ENCODE measurements at places on chromosomes 4 and X.

DNA sequence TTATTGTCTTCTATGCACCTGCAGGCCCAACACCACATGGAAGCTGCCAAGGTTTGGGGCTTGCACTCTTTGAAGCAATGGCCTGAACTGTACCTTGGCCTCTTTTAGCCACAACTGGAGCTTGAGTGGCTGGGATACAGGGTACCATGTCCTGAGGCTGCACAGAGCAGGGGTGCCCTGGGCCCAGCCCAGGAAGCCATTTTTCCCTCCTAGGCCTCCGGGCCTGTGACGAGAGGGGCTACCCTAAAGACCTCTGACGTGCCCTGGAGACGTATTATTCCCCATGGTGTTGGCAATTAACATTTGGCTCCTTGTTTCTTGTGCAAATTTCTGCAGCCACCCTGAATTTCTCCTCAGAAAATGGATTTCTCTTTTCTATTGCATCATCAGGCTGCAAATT, 519.9 kb upstream of the MAGEB18 start:
- no peak for DNase-seq

GRCh38 chr4:42371305-42372252, 25.7 kb upstream of the SHISA3 start:
- DNase-seq = no peak

DNA sequence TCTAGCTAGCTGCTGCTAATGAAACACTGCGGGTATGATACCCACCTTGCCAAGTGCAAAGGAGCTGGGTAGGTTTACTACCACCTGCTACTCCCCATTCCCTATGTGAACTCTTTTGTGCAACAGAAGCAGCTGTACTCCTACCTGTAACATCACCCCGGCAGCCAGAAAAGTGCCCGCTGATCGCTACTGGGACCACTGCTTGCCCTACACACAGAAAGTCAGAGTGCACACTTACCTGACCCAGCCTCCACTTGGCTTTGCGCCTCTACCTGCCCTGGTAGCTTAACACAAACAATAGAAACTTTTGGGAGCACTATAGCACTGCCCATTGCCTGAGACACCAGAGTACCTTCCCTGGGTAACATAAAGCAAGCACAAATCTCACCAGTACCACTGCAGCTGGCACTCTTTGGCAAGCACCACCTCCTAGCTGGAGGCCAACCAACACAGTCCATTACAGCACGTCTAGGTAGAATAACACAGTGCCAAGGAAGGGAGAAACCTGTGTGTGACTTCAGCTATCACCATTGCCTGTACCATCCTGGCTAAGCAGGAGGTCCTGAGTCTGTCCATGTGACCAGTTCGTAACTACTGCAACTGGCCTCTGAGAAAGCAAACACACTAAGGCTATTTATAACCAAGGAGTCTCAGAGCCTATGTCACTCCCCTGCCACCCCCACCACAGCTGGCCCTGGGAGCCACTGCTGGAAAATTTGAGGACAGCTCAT, 80.1 kb downstream of the CENPC start:
- peak; percentile 56 for DNase-seq

DNA sequence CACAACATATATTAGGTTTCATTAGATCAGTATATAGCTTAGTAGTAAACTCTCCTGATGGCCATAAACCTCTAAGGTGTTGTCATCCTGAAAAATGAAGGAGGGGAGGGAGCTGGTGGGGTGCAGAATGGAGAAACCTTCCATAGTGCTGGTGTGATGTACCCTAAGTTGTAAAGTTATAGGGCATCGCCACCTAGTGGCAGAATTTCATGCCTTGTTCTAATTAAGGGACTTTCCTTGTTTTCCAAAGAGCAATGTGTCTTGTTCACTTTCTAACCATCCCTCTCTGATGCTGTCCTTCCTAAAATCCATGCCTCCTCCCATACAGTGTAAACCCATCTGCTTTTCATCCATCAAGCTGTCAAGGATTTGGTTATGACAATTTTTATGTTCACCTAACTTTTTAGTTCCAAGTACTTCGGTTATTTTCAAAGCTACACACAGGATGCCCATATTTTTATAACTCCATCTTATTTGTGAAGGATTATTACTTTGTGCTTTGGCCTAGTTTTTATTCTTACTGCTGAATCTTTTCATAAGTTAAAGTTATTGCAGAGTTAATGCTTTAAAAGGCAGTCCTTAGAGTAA, 4.5 kb downstream of the NBDY start:
- no peak for DNase-seq

DNA sequence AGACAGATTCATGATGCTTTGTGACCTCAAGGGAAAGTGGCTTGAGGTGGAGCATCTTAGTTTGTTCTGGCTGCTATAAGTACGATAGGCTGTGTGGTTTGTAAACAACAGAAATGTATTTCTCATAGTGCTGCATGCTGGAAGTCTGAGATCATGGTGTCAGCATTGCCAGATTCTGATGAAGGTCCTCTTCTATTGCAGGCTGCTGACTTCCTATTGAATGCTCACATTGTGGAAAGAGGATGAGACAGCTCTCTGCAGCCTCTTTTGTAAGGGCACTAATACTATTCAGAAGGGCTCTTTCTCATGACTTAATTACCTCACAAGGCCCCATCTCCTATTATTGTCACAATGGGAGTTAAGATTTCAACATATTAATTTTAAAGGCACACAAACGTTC, 1674.0 kb upstream of the PCDH7 start:
- no peak for DNase-seq

GRCh38 chr4:168550064-168550766, 53.4 kb downstream of the PALLD start:
- no peak for DNase-seq

DNA sequence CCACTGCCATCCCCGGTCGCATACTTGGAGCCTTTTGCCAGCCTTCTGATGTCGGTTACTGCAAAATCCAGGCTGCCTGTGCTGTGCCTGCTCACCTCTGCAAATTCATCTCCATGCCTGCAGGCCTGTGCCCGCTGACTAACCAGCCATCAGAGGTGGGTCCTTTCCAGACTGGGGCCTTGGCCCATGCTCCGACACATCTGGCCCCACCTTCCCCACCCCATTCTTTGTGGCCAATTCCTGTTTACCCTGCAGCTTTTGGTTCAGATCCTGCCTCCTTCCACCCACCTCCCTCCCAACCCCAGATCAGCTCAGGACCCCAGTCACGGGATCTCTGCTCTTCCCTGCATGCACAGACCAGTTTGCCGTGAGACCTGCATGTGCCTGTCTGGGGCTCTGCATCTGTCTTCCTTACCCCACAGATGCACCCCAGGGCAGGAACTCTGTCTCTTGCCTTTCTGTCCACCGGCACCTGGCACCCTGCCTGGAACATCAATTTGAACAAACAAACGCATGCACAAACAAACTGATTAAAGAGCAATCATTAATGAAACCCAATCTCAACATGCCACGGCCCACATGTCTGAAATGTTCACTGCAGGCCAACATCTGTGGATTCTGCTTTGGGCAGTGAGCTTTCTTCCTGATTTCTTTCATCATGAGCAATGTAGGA, 112.8 kb upstream of the PSAPL1 start:
- DNase-seq = no peak

- DNase-seq = no peak
These were observed 1118.7 kb downstream of the SH3BGRL start for GRCh38 chrX:82320569-82320968.

DNA sequence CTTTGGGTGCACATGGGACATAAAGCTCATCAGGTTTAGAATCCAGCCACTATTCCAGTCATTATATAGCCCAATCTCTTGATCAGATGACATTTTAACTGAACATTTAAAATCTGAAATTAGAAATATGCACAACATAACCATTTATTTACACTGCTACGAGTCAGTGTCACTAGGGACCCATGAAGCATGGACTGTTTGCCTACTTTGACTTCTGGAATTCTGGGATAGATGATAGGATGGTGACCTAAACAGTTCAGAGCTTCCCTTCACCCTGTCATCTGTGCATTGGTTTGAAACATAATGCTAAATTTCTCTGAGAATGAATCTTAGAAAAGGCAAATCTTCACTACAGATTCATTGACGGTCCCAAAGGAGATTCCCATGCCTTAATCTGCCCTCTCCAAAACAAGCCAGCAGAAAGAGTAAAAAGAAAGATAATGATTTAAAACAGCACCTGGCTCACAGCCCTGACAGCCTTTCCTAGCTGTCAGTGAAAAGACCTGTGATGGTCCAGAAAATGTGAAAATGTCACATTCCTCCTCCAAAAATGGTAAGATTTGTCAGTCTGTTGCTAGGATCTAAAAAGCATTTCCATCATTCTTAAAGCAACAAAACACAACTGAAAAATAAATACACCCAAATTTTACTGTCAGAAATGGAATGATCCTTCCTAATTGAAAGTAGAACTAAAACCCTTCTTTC, 18.9 kb upstream of the HERC3 start:
- DNase-seq = no peak

All from Right ventricle myocardium inferior (tissue), 1 donor.